ENCODE measurements at places on chromosomes 6 and 20.

DNA sequence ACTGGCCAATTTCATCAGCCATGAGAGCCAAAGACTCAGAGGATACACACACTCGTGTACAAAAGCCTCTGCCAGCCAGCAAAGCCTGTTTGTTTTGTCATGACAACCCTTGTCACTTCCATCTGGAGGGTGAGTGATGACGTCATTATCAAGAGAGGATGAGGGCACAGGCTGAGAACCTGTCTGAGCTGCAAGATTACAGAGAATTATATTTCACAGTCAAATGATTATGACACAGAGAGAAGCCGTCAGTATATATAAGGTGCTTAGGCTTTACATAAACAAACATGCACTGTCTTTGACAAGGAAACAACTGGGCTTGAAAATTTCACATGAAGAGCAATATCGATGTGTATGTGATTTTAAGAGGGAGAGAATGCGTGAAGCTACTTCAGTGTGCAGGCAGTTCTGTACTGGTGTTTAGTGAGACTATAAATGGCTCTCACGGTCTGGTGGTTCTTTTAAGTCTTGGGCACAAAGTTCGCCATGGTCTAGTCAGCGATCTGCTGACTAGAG is 36.5 kb upstream of the BCLAF1 start:
- no peak for DNase-seq

GRCh38 chr6:113731541-113731940 is 125.6 kb upstream of the MARCKS start:
- DNase-seq, result no peak

GRCh38 chr6:148247386-148248063 is 95.1 kb upstream of the SASH1 start:
- no peak for DNase-seq

DNA sequence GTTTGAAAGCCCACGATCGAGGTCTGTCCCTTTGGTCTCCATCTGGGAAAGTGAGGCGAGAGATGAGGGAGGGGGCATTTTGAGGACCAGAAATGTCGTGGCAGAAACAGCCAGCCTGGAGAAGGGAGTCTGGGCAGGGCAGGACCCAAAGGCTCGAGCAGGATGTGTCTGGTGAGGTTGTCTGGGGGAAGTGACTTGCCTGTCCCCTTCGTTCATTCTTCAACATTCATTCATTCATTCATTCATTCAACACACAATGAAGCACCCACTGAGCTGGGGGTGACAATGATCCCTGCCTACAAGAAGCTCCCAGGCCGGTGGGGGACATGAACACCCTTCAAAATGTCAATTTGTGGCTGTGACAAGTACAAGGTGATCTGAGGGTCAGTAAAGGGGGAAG is 80.5 kb downstream of the CEBPB start:
- DNase-seq, result no peak

GRCh38 chr6:157264701-157265100 is 58.6 kb downstream of the TMEM242 start:
- DNase-seq, result no peak

DNA sequence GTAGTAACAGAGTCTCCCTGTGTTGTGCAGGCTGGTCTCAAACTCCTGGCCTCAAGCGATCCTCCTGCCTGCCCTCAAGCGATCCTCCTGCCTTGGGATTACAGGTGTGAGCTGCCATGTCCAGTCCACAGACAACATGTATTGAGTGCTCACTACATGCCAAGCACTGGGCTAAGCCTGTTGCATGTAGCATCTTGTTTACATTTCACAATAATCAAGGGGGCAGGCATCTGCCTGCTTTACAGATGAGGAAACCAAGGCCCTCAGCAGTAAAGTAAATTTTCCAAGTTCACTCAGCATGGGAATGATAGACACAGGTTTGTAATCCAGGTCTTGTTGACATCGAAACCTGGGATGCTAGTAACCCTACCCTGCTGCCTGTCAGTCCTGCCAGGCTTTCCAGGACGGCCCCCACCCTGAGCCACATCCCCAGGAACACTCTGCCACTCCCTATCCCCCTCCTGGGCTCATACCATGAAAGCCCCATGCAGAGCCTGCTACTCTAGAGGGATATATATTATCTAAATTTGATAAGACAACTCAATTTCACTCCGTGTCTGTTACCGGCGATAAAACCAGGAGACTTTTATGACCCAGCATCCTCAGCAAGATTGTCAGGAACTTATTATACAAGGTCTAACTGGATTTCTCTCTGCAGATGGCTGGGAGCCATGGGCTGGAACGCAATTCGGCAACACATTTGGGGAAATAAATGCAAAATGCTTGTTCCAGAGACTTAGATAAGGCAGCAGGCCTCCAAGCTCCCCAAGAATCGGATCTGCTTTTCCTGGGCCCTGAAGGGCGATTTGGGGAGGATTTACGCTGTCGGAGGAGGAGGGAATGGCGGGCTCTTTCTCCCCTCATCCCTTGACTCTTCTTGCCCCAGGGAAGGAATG is 30.4 kb downstream of the CD40 start:
- DNase-seq, result no peak

- DNase-seq, result peak; percentile 78
These were observed 3.7 kb downstream of the OGFR start for GRCh38 chr20:62808211-62808865.

DNA sequence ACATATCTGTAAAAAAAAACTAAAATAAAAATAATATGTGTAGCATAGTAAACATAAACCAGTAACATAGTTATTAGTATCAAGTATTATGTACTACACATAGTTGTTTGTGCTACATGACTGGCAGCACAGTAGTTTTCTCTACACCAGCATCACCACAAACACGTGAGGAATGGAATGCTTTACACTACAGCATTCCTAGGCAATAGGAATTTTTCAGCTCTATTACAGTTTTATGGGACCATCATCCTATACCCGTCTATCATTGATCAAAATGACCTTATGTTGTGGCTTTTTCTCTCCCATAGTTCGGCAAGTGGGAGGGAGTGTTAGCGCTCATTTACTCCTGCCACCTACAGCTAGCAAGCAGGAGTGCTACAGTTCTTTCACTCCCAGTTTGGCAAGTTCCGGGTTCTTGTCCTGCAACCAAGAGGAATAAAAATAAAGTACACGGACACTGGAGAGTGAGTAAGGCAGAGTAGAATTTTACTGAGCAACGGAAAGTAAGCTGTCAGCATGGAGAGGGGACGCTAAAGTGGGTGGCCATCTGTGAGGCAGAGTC is 196.8 kb upstream of the HSF2 start:
- no peak for DNase-seq

DNA sequence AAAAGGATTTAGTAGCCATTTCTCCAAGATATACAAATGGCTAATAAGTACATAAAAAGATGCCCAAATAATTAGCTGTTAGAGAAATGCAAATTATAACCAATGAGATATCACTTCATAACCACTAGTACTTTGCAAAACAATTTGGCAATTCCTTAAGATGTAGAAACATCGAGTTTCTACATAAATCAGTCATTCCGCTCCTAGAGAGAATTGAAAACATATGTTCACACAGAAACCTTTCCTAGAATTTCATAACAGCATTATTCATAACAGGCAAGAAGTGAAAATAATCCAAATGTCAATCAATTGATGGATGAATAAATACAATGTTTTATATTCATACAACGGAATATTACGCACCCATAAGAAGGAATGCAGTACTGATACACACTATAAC is 20.5 kb upstream of the NT5E start:
- no peak for DNase-seq

DNA sequence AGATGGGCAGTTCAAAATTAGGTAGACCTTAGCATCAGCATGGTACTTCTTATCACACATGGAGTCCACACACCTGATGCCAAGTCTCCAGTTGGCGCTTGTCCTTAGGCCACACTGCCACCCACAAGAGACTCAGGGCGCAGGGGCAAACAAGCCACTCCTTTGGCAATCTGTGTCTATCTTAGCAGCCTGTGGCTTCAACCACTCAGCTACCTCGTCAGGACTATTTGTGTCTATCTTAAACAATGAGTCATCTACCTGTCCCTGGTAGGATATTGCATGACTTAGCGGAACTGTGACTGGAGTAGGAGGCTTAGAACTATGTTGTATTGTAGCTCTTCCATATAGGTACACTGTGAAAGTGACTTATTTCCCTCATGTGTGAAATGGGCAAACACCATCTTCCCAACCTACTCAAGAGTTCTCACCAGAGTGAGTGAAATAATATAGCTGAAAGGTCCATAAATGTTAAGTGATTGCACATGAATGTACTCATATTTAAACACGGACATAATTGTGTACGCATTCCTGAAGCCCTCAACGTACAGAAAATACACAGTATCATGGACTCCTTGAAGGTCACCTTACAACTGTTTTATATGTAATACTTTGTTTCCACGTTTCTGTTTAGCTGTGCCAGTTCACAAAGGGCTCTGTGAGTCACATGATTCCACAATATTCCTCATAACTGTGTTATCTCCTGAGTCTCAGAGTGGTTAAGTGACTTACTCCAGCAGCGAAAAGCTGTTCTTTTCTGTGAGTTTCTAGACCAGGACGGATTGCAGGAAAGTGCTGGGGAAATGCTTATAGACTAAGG is 1.6 kb downstream of the TRIM27 start:
- peak; percentile 38 for DNase-seq

GRCh38 chr20:17452441-17452840 is 78.7 kb downstream of the BFSP1 start:
- DNase-seq, result no peak

DNA sequence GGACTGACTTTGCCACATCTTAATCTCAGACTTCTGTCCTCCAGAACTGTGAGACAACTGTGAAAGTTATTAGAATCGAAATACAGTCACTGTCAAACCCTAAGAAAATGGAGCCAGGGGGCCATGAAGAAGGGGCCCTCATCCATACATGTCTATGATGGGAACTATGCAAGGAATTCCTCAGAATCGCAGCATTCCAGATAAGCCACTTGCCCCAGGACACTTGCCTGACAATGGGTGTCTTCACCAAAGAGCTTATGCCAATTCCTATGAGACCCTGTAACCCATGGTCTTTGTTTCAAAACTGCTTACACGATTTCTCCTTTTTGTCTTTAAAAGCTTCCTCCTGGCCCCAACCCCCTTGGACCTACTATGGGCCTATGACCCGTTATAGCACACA is 90.4 kb upstream of the FOXP4 start:
- no peak for DNase-seq

DNA sequence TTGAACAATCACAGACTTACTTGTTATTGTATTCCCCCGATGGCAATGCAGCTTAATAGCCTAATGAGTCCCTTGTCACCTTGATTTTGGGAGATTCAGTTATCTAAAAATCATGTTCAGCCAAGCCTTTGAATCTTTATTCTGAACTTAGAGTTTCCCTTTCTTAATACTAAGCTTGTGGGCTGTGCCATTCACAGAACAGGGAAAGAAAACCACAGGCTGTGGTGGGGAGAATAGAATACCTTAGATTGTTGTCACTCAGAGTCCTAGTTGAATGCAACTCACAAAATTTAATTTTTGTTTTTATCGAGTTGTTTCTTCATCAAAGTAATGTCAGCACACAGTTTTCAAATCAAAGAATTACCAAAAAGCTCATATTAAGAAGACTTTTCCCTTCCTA is 37.4 kb downstream of the RFPL4B start:
- no peak for DNase-seq

GRCh38 chr6:169854813-169855212 is 103.4 kb downstream of the ERMARD start:
- no peak for DNase-seq

DNA sequence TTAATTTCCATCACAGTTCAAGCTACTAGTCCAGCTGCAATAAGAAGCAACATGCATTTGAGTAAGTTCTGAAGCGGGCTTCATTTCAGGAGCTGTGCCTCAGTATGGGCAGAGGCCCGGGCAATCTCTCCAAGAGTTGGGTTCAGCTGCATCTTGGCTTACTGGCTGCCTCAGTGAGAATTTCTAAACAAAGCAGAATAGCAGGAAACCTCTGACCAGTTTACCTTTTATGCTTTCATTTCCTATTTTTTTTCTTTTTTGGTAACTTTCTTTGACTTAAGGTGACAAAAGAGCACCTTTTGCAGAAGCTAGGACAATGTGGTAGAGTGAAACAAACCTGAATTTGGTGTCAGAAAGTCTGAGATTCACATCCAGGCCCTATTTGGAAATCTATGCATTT is 51.0 kb upstream of the FBXO30 start:
- DNase-seq, result peak; percentile 3

DNA sequence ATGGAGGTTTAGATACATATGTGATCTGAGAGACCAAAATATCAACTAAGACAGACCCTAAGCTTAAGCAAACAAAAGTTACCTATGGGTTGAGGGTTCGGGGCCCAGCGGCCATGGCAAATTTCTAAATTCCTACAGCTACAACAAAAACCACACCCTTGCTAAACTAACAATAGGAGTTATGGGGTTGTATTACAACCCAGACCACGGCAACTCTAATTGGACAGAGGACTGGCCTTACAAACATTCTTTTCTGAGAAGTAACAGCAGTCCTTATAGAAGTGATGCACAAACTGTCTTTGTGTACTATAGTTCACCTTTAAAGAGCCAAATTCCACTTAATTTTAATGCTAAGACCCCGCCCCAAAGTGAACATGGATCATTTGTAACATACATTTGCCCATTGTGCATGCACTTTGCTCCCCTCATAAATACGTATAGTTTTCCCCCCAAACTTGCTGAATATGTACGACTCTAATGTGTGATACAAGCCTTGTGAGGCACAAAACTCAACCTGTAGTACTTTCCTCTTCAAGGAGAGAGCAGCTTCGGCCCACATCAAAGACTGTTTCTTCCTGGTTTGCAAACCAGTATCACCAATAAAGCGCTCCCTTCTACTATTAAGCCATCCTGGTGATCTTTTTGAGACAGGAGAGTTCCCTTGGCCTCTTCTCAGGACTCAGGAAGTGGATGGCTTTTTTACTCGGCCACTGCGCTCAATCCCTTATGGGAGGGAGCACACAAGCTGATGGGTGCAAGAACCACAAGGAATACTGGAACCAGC is 25.6 kb upstream of the MBOAT1 start:
- no peak for DNase-seq

GRCh38 chr6:150930841-150931240 is 65.3 kb downstream of the MTHFD1L start:
- DNase-seq, result no peak

DNA sequence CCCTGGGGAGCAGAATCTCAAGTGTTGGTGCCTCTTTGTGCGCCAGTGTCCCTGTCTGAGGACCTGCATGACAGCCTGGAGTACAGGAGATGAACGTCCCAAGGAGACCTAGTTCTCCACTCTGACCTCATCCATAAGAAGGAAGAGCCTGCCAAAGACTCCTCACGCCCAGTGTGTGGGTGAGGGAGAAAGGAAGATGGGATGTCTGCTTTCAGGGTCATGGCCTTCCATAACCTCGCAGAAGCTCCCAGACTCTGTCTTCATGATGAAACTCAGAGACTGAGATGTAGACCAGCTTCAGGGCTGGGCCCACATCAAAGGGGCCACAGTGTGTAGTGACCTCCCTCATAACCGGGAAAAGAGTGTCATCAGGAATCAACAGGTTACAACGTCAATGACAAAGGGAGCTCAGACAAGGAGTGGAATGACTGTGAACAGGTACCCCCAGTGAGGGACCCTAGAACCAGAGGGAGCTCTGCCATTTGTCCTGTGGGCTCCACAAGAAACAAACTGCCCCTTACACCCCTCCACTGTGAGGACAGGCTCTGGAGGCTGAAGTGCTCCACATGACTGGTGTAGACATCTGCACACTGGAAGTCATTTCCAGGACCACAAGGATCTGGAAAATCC is 8.1 kb downstream of the HLA-DQB1 start:
- no peak for DNase-seq

Data from CD4-positive, alpha-beta T cell treated with Interleukin-12 subunit alpha and Interleukin-12 subunit beta, for 1 hour (primary cell).